Ovary (tissue), 10 donors: ENCODE measurements at places on chromosomes 7 and 10. TPM values are rescaled to one million over a fixed set of nuclear protein-coding genes. Genes with fewer than 3 reads are reported as not detected.

DNA sequence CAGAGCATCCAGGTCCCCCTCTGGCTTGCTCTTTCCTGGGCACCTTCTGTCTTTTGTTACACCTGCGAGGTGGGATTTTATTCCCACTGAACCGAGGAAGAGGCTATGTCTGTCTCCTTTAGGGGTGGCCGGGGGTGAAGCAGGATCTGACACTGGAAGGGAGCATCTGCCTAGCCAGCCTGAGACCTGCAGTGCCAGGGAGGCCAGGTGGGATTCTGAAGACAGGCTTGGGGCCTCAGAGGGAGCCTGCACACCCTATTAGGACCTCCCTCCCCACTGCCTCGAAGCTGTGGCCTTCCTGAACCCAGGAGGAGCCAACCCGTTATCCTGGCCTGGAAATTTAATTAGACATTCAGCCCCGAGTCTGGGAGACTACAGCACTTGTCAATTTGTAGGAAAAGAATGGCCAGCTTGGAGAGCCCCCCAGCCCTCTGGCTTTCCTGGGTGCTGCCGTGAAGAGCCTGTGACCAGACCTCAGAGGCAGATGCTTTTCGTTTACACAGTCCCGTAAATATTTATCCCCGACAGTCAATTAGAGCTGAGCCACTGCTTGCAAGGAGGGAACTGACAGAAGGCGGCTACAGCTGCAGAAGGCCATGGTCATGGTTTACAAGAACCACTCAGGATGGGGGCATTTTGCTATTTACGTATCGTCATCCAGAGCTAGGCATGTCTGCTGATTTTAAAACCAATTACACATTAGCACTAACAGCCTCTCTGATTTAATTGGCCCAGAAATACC lies 19.7 kb downstream of the CHAT start:
- no peak for DNase-seq

DNA sequence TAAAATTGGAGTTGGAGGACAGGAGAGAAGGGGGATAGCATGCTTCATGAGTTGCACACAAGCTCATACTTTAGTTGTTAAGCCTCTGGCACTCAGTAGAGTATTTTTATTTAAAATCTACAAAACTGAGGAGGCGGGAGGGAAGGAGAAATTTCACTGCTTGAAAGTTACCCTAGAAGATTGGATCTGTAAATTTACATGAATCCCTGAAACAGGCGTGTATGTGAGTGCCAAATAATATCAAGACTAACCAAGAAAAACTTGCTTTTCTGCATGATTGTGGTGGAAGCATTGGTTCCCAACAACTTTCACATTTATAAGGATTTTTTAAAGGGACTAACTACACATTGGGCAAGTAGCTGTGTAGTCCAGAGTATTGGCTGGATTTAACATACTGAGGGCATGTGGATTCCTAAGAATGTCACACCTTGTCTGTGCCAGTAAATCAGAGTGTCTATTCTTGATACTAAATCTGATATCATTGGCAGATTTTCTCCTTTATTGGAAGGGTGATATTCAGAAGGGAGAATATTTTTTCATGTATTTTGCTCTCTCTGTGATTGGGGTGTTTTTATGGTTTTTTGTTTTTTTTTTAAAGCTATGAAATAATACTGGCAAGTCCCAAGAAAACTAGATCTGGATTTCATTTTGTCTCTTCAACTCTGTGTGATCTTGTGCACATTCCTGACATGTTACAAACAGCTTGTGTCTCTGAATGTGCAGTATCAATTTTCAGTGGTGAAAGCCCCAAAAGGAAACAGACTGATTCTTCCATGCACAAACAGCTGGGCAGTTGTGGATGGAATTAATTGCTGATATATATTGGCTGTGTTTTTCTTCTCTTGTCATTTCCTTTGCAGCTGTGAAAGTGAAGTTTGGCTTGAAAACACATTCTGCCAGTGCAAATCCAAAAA lies 67.2 kb downstream of the ADD3 start:
- DNase-seq: no peak

- no peak for DNase-seq
Measured at GRCh38 chr10:76735866-76736265, 901.7 kb downstream of the KCNMA1 start.

Gene GPR15LG
- total RNA-seq: 0.31 TPM

DNA sequence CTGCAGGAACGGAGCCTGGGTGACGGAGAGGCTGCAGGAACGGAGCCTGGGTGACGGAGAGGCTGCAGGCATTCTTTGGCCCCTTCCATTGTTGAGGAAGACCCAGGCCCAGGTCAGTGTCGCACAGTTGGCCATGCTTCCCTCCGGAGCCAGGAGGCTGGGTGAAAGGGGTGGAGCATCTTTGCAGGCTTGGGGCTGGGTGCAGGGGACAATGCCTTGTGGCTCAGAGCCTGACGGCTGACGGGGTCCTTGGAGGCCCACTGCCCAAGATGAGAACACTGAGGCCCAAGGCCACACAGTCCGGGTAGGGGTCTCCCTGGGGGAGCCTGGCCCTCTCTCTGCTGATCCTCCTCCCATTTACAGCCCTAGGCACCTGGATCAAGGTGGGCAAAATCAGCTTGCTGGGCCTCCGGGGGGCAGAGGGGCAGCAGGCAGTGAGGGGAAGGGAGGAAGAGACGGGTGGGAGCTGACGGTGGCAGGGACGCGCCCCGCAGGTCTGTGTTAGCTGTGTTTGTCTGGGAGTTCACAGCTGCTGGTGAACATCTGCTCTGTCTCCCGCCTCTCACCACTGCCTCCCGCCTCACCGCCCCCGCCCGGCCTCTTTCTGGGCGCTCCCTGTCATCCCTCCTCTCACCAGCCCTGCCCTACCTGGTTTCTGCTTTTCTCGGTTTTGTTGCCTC lies 30.6 kb upstream of the PCBD1 start:
- no peak for DNase-seq

Gene SPDYE18
- total RNA-seq: 0.53 TPM

Gene CFTR
- 0.12 TPM for total RNA-seq

DNA sequence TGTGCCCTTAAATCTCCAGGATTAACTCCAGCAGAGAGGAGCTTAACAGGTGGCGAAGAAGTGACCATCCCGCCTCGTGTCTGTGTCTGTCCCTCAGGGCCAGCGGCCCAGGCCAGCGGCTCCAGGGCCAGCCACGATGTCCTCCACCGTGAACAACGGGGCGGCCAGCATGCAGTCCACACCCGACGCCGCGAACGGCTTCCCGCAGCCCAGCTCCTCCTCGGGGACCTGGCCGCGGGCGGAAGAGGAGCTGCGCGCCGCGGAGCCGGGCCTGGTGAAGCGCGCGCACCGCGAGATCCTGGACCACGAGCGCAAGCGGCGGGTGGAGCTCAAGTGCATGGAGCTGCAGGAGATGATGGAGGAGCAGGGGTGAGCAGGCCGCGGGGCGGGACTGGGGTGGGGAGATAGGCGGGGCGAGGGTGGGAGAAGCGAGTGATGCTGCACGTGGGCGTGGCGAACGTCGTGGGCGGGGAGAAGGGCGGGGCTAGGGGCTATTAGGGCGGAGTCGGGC lies 33.3 kb downstream of the SRRM3 start:
- peak; percentile 33 for DNase-seq

- no peak for DNase-seq
Measured at GRCh38 chr7:122919643-122920181, 33.5 kb upstream of the CADPS2 start.

GRCh38 chr7:130127821-130128317 lies 57.5 kb downstream of the KLHDC10 start:
- DNase-seq: no peak
